ENCODE measurements at places on chromosomes 7 and 10. TPM values are rescaled to one million over a fixed set of nuclear protein-coding genes. Genes with fewer than 3 reads are reported as not detected.

Gene DYNC1I1
- total RNA-seq, result 0.32 TPM

Gene MUC12
- total RNA-seq, result 1.7 TPM

Gene UMAD1
- 10.0 TPM for total RNA-seq

Gene FAM25A
- total RNA-seq, result not detected

Gene ANKRD1
- total RNA-seq, result not detected
